ENCODE measurements at places on chromosomes 16 and 17.

- DNase-seq: no peak
These were observed 83.3 kb upstream of the C16orf82 start for GRCh38 chr16:26983426-26983825.

DNA sequence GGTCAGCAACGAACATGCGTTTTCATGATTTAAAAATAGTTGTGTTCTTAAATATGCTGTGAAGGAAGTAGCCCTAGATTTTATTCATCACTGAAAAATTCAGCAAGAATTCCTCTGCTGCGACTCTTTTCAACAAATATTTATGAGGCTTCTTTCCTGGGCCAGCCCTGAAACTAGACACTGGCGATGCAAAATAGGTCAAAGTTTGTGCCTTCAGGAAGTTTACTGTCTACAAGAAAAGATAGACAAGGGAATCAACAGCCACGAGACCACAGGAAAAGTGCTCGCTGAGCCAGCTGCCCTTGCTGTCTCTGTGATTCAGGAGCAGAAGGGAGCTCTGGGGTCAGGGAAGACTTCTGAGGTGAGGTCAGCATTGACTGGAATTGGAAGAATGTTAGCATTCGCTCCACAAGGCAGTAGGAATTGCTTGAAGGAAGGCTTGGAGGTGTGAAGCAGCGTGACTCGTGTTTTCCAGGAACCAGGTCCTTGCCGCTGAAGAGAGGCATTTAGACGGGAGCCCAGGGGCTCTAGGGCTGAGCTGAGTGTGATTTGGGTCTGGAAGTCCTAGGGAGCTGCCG lies 1.9 kb upstream of the RPL26 start:
- no peak for DNase-seq

DNA sequence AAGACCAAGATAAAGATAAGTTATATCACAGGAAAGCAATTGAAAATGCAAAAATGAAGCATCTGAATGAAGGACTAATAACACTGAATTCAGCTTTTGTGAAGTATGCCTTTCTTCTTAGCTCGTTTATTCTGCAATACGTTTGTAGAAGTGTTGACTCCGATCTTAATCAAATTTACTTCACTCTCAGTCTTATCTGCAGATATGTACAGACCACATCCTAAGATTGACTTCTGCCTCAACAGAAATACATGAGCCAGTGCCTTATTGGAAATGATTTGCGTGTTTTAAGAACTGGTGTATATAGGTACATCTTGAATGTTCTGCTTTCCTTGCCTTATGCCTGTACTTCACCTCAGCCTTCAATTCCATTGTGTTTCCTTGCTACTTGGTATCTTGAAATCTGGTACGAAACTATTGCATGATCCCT lies 1.3 kb downstream of the ATF7IP2 start:
- DNase-seq: no peak

DNA sequence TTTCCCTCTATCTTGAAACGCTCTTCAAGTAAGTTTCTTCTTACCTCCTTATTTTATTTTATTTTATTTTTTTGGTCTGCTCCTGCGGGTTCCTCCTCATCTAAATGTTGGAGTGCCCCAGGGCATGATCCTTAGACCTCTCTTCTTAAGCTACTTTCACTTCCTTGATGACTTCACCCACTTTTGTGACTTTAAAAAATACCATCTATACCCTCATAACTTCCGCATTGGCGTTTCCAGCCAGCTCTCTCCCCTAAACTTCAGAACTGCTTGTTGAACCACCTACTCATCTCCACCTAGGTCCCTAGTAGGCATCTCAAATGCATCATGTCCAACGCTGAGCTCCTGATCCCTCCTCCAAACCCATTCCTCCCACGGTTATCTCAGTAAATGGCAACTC lies 51.4 kb upstream of the NFAT5 start:
- DNase-seq: no peak

DNA sequence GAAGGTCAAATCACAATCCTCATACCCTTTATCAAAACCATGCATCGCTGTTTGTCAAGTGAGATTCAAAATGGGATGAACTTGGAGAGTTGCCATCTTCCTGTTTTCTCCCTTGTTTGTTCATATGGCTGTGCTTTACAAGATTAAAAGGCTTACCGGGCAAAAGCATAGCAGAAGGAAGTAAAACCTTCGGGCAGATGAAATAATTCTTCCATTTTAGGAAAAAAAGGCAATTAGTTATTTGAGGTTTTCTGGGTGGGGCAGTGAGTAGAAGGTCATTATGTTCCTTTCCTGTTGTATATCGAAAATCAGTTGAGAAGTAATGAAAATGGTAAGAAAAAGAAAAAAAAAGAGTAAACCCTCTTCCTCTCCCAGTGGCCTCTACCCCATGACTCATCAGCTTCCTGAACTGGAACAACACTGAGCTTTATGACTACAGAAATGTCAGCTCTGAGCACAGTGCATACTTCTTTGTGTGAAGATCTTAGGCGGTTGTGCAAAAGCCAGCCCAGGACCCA lies 369.2 kb downstream of the CDH13 start:
- no peak for DNase-seq

DNA sequence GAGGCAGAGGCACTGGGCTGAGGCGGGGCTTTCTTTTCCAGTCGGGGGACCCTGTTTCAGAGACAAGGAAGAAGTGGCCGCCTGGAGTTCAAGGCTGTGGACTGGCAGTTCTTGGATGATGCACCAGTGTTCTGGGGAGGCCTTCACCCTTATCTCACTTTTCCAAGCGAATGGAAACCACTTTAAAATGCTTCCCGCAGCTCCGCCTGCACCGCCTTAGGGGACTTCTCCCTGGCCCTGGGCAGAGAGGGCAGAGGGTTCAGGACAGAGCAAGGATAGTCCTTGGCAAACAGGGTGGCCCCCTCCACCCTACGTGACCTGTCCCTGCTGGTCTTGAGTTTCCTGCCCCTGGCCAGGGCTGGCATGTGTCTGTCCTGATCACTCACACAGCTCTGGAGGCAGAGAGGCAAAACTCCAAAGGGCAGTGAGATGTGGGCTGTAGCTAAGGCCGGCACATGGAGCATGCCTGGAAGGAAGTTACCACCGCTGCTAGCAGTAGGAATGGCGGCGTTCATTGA lies 20.6 kb downstream of the RTN4RL1 start:
- DNase-seq: no peak
